ENCODE measurements at places on chromosomes 6 and 20.

DNA sequence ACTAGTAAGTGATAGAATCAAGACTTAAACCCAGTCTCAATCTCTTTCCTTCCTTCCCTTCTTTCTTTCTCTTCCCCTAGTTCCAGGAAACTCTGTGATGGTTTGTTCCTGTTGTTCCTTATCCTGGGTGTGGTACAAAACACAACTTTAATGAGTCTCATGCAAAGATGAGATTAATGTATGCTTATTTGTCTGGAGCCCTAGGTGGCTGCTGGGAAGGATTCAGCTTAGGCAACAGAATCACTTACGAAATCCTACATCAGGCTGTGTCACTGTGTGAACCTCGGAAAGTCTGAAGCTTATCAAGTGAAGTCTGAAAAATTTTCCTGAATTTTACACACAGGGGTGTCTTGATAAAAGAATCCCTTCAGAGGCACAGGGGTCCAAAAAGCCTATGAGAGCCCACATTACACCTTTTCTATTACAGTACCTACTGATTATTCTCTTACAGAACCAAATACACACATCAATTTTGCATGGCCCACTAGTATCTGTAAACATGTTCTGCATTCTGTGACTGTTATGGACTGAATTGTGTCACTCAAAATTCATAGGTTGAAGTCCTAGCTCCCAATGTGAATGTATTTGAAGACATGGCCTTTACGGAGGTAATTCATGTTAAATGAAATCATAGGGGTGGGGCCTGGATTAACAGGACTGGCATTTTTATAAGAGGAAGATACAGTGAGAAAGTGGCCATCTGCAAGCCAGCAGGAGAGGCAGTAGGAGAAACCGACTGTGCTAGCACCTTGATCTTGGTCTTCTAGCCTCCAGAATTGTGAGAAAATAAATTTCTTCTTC is 144.7 kb downstream of the MYB start:
- DNase-seq = no peak

GRCh38 chr6:149895833-149896271 is 2.1 kb downstream of the RAET1E start:
- no peak for DNase-seq

DNA sequence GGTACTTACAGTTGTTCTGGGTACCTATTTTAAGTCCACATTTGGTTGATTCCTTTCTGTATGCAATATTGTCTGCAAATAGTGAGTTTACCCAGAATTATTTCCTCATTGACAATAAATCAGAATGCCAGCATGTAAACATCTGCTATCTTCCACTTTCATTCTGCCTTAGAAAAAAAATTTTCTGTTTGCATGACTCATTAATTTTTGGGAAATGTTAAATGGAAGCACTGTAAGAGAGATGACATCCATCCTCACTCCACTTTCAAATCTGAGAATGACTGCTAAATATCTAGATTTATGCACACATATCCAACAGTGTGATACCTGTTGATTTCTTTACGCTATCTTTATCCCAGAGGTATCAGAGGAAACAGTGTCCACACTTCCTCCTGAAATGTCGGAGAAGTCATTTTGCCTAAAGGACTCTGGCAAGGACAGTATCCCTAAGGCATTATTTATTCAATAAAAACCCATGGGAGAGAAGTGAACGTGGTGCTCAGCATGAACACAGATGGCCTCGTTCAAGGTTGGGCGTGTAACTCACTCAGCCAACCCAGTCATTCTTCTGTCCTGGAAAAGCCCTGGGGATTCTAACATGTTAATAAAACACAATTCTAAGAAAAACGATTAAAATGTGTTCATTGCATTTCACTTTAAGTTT is 780.9 kb downstream of the QKI start:
- no peak for DNase-seq

- no peak for DNase-seq
Observed at GRCh38 chr6:39104528-39104927, 10.5 kb downstream of the SAYSD1 start.

- no peak for DNase-seq
Observed at GRCh38 chr6:14919038-14919670, 326.7 kb upstream of the JARID2 start.

GRCh38 chr6:73585566-73586415 is 65.0 kb upstream of the EEF1A1 start:
- no peak for DNase-seq

DNA sequence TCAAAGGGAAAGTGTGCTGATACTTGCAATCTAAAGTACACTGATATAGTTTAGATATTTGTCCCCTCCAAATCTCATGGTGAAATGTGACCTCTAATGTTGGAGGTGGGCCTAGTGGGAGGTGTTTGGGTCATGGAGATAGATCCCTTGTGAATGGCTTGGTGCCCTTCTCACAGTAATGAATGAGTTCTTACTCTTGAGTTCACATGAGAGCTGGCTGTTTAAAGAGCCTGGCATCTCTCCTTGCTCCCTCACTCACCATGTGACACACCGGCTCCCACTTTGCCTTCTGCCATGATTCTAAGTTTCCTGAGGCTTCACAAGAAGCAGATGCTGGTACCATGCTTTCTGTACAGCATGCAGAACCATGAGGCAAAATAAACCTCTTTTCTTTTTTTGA is 78.1 kb downstream of the REPS1 start:
- no peak for DNase-seq

DNA sequence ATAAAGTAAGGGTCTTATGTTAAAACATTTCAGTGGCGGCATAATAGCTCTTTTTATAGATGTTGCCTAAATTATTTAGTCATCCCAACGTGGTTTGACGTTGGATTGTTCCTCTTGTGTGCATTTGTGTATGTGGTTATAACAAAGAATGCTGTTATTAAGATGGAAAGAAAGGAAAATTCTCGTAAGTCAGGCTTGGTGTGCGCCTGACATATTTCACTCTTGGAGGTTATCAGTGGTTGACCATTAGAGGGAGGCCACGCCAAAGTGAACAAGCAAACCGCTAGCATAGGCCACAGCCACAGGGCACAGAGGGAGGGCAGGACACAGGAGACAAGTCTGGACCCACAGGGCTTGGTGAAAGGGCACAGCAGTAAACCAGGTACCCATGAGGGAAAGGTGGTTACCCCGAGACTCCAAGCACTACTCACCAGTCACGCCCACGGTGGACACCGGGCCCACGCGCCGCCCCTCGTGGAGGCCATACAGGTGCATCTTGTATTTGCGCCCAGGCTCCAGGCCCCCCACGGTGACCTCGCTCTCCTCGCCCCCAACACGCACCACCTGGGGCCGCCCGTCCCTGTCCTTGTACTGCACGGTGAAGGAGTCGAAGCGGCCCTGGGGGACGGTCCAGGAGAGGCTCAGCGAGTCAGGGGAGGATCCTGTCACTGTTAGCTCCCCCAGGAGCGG is 22.9 kb downstream of the CYP21A2 start:
- DNase-seq = no peak

DNA sequence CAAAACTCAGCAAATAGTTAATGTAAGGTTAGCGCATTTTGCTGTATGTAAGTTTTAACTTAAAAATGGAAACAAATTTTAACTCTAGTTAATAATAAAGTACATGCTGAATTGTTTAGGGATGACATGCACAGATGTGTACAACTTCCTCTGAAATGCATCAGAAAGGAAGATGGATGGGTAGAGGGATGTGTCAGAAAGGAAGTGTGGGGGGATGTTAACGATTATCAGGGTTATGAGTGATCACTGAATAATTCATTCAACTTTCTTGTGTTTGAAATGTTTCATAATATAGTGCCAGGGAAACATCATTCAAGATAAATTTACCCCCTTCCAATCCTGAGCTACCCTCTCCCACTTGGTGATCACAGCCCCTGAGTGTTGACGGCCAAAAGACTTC is 87.6 kb downstream of the FOXA2 start:
- no peak for DNase-seq

GRCh38 chr6:156260815-156261214 is 516.4 kb upstream of the ARID1B start:
- DNase-seq = no peak

GRCh38 chr6:42155293-42155692 is 12.9 kb upstream of the C6orf132 start:
- DNase-seq = no peak

DNA sequence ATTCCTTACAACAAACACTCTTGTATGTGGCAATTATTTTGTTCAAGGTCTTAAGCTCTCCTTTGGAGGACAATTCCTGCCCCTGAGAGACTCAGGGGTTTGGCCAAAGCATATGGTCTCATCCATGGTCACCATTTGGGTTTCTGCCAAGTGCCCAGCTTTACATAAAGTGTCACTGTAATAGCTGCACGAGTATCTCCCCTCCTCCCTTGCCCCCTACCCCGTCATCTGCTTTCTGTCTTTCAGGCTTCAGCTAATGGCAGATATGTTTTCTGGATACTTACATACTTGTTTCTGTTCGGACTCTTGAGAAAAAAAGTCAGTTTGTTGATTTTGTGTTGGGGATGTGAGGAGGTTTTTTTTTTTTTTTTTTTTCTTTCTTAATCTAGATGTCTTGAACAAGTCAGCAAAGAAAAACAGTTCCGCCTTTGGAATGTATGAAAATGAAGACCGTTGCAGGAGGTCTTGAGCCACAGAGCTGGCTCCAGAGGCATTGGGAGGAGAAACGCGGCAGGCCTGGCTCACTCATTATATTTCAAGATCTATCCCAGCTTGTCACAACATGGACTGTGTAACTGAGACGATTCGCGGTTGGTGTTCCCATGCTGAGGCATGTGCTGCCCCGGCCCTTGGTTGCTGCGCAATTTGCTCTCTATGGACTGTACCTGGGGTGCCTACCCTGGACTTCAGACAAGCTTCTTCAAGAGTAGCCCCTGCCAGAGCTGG is 32.6 kb upstream of the STX16 start:
- no peak for DNase-seq

- DNase-seq = no peak
Observed at GRCh38 chr20:35547329-35547728, 5.5 kb downstream of the ERGIC3 start.

DNA sequence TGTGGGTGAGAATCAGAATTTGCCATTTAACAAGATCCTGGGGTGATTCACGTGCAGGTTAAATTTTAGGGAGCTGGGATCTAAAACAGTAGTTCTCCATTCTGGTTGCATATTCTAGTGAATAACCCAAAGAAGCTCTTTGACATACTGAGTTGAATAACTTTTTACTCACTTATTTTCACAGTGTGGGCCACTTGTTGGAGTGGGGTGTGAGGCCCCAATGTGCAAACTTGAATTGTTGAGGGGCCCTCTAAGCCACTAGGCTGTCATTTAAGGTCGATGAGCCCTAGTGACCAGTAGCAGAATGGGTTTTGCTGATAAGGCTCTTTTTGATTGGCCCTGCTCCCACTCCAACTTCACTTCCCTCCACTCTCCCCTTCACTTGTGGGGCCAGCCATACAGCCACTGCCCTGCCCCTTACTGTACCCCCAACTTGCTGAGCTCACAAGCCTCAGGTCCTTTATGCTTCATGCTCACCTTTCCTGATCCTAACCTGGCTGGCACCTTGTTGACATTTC is 33.6 kb upstream of the RIPOR2 start:
- DNase-seq = no peak

GRCh38 chr6:6713657-6714056 is 125.1 kb downstream of the LY86 start:
- no peak for DNase-seq

- DNase-seq = no peak
Observed at GRCh38 chr20:19095762-19096161, 116.7 kb upstream of the SLC24A3 start.

GRCh38 chr6:53837865-53838769 is 43.3 kb downstream of the LRRC1 start:
- no peak for DNase-seq

GRCh38 chr6:139922236-139922635 is 547.8 kb upstream of the CITED2 start:
- DNase-seq = no peak

DNA sequence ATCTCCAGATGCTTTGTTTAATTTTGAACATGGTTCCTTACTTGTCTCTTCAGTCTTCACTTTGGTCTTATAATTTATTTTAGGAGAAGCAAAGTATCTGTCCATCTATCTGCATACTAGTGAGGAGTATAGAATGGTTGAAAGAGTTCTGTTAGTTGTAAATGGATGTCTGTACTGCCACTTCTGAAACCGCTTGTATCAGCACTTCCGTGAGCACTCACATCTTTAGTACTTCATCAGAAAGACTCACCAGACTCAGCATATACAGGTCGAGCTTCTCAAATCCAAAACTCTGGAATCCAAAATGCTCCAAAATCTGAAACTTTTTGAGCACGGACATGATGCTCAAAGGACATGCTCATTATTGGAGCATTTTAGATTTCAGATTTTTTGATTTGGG is 142.0 kb upstream of the GLP1R start:
- no peak for DNase-seq

DNA sequence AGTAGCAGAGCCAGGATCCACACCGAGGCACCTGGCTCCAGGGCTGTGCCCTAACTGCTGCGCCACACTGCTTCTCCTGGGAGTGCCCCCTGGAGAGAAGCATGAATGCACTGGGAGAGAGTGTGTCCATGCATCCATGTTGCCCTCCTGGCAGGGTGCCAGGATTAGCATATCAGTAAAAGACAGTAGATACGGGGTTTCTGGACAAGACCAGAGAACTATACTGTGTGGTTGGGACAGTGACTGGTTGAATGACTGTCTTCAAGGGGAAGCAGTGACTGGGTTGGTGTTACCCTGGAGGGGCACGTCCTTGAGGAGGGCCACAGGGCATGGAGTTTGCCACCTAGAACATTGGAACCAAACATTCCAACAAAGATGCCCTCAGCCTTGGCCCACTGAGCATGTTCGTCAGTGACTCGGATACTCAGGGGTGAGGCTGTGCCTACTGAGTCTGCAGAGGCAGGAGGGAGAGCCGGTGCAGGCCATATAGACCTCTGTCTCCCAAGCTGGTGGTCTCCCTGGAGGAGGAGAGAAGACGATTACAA is 288.8 kb downstream of the CDC5L start:
- no peak for DNase-seq

DNA sequence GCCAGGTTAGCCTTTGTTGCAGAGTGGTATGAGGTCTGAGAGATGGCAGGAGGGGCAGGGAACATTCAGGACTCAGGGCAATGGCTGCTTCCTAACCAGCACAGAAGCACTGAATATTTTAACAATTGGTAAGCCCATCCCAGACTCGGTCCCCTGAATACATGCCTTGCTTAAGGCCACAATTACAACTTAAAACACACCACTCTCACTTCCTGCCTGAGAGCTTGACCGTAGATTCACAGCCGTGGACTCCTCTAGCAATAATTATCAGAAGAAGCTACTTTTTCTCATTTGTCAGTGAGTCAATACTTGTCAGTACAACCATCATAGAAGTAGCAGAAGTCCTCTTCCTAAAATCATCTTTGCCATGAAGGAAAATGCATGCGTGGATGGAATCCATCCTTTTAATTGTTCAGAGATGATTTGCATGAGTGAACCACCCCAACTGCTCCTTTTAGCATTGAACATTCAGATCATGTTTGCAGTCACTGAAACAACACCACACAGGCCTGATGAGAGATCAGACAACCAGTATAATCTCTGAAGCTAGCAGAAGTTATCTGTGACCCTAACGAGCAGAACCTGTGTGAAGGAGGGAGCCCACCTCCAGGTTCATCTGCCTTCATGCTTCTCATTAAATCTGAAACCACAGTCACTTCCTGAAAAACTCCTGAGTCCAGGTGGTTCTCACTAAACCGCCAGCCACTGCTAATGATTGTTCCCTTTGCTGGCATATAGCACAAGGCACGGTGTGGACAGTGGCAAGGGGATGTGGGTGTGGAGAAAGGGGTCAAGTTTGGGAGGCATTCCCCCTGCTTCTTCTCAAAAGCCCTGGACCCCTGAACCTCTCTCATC is 333.9 kb upstream of the CNR1 start:
- DNase-seq = no peak

GRCh38 chr6:93416571-93417420 is 2.6 kb downstream of the EPHA7 start:
- DNase-seq = no peak
